ENCODE measurements at places on chromosomes 6 and 20.
A peak's percentile ranks its signal among the peaks of the same experiment; 100 is the strongest.

DNA sequence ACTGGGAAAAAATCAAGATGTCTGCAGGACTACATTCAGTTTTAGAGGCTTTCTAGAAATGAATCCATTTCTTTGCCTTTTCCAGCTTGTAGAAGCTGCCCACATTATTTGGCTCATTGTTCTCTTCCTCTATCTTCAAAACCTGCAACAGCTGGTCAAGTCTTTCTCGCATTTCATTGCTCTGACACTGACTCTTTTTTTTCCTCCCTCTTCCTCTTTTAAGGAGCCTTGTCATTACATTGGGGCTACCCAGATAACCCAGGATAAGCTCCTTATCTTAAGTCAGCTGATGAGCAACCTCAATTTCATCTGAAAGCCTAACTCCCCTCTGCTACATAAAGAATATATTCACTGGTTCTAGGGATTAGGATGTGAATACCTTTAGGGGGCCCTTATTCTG lies 53.2 kb upstream of the CEP162 start:
- no peak for DNase-seq

DNA sequence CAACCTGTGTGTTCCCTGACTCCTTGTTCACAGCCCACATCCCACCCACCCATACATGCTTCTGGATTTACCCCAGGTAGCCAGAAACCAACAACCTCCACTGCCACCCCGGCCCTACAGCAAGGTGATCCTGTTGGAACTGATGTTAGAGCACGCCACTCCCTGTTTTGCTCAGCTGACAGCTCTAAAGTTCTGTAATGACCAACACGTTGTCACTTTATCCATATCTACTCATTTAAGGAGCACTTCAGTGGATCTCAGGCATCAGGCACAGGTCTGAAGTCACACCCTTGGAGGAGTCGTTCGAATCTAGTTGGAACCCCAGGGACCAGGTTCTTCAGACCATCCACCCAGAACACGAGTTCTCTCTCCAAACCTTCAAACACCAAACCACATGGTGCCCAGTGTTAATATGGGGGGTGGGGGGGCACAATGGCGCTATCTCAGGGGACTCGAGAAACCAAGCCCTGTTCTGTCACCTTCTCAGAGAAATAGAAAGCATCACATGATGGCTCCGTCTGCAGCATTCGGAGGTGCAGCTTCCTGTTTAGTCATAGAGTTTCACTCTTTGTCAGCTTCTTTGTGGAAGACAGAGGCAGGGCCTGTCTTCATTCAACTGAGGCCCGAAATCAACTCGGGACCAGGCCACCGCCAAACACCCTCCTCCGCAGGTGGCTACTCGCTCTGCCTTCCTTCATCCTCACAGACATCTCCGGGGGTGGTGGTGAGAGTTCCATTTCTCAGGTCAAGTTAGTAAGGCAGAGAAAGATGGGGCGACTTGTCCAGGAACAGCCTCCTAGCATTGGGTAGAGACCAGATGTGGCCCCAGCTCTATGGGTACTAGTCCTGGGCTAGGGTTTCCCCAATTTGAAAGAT lies 142.2 kb downstream of the NFATC2 start:
- DNase-seq: no peak

DNA sequence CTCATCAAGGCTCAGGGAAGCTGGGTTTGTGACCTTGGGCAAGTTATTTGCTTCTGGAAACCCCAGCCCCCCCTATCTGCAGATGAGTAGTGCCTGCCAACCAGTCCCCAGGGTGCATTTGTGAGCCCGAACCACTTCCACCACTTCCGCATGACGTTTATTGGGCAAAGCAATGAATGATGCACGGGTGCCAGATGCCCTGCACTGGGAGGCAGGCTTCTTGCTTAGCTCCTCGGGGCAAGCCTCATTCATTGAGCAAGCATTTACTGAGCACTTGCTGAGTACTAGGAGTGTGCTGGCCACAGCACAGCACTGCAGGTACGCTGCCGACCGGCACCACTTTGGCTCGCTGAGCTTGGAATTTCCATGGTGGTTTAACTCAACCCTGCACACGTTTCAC lies 60.2 kb downstream of the GNAS-AS1 start:
- no peak for DNase-seq

DNA sequence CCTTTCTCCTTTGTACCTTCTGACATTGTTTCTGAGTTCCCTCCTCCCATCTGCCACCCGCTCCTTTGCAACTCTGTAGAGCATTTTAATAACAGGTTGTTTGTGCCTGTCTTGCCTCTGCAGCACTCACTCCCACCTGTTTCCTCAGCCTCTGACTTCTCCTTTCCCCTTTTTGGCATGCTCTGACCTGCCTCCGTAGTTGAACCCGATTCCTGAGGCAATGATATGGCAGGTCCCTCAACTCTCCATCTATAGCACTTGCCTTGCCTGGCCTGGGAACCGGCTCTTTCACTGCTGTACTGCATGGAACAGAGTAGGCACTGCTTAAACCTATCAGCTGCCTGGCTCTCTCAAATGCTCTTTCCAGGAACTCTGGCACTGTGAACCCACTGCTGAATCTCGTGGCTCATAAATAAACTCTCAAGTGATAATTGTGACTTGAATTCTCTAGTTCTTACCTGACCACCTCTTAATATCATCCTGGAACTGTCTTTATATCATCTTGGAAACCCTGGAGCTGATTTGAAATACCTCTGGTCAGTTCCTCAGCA lies 50.3 kb downstream of the UTRN start:
- no peak for DNase-seq

- no peak for DNase-seq
These were observed 186.7 kb downstream of the GJA10 start for GRCh38 chr6:90080876-90081481.

DNA sequence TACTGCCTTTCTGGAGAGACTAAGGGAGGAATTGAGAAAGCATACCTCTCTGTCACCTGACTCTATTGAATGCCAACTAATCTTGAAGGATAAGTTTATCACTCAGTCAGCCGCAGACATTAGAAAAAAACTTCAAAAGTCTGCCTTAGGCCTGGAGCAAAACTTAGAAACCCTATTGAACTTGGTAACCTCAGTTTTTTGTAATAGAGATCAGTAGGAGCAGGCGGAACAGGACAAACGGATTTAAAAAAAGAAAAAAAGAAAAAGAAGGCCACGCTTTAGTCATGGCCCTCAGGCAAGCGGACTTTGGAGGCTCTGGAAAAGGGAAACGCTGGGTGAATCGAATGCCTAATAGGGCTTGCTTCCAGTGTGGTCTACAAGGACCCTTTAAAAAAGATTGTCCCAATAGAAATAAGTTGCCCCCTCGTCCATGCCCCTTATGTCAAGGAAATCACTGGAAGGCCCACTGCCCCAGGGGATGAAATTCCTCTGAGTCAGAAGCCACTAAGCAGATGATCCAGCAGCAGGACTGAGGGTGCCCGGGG lies 43.1 kb upstream of the RNF182 start:
- DNase-seq: no peak

DNA sequence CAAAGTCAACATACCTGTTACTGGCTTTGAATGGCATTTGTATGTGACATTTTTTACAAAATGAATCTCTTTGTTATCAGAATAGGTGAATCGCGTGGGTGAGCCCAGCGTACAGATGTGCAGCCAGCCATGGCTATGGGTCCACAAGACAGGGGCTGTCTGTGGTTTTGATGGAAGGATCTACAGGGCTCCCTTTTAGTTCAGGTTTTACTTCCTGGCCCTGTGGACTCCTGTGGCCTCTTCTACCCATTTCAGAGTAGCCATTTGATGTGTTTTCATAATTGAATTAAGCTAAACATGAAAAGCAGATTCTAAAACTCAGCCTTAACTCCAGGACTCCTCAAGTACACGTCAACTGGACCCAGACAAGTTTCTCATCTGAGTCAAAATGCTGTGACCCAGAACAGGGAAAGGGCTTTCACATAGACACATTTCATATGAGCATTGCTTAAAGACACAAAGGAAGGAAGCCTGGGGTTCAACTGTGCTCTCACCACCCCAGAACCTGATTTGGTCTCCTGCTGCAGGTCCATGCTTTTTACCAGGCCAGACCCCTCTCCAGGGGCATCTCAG lies 105.3 kb upstream of the NAA20 start:
- no peak for DNase-seq

GRCh38 chr6:39169448-39170344 lies 54.7 kb upstream of the SAYSD1 start:
- DNase-seq: no peak

DNA sequence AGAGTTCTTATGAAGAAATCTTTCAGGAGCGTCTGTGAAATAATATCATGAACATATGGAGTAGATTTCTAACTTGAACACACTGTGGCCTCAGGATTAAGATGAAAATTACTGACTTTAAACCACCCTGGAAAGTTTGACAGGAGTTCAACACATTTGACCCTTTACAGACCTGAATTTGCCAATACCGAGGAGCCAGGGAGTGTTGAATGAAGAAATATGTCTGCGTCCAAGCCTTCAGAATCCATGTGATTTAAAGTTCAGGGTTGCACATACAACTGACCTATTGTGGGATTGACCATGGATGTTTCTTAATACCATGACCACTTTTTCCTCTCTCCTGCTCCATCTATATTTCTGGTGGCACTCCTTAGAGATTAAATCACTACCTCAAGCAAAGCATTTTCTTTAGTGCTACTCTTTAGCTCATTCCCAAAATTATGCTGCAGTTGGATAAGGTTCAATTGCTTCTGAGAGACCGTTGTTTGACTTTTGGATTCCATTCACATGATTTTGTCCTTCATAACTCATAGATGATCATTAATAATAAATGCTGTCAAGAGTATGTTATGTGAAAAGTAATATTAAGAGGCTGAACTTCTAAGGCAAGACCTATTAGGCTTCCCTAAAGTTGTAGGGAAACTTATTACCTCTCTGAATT lies 57.4 kb downstream of the PRL start:
- no peak for DNase-seq

- DNase-seq: no peak
These were observed 11.5 kb upstream of the CST7 start for GRCh38 chr20:24937579-24937978.

- DNase-seq: no peak
These were observed 72.6 kb downstream of the PXDC1 start for GRCh38 chr6:3678946-3679345.

DNA sequence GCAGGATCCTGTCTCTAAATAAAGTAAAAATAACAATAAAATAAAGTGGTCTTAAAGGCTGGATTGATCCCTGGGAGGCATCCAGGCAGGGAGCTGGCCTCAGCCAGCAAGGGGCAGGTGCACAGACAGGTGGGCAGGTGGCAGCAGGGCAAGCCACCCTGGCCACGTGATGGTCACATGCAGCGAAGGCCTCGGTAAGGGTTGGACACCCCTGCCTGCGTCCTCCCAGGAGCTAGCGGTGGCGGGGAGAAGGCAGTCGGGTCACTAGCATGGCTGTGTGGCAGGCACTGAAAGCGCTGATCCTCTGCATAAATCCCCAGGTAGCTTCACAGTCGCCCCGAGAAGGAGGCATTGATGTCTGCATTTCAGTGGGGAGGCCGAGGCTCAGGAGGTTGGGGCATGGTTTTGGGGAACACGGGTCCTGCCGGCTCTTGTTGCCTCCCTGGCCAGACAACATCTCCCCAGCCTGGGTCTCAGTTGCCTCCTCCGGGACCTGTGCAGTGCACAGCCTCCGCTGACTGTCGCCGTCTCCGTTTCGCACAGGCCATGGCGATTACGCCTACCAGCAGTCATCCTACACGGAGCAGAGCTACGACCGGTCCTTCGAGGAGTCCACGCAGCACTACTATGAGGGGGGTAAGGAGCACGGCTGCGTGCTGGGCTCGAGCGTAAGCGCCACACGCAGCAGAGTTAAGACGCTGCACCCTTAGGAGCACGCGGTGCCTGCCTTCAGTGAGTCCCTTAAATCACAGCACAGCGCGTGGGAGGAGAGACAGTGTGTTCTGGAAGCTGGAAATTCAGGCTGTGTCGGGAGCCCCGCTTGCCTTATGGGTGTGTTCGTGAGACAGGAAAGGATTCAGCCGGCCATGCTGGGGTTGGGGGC lies 17.7 kb upstream of the MTG2 start:
- DNase-seq: no peak

DNA sequence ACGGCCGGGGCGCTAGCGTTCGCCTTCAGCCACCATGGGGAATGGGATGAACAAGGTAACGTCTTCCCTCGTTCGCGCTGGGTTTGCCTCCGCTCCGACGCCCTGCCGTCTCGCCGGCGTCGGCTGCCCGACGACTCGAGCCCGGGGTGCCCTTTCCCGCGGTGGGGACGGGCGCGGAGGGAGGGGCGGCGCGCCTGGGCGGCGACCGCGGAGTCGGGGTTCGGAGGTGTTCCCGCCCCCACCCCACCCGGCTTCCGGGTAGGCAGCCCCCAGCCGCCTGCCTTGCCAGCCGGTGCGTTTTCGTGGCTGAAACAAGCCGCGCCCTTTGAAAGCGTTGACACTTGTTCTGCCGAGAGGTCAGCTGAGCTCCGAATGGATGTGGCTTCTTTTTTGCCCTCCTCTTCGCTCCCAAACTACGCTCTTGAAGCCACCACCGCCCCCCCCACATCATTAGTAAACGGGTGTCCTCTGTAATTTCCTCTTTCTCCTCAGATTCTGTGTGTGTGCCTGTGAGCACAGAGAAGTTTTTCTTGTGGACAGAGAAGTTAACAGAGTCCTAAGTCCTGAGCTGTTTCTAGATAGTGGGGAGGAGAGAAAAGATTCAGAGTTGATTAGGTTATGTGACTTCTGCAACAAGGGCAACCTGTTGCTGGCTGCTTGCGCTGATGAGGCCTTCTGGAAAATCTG lies 362 bp downstream of the DUSP22 start:
- peak; percentile 64 for DNase-seq

DNA sequence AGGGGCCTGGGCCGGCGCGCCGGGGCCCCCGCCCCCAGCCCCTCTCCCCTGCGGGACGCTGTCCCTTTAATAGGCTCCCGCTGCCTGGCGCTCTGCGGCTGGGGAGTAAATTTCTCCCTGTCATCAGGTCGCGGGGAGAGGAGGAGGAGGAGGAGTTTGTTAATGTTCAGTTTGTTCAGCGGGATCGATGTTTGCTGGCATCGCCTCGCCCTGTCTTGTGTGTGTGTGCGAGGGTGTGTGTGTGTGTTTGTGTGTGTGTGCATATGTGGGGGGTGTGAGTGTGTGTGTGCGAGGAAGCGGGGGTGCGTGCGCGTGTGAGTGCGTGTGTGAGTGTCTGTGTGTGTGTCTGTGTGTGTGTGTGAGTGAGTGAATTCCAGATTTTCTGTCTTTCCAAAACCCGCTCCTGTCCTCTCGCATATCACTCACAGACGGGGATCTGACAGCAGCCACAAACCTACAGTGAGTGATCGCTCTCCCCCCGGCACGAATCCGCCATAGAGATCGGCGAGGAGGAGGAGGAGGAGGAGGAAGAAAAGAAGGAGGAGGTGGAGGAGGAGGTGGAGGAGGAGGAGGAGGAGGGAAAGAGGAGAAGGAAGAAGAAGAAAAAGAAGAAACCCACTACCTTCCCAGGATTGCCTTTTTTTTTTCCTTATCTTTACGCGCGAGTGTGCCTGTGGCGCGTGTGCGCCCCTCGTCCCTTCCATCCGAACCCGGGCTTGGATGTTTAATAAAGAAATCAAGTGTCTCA lies at the start of gene TSHZ2:
TSHZ2 (plus strand) TSS at position 169 of the 748 bp plus-strand sequence. CDS start 936 bp downstream, outside the sequence.
- peak; percentile 41 for DNase-seq

- DNase-seq: no peak
These were observed 15.7 kb downstream of the SLC23A2 start for GRCh38 chr20:4985658-4986057.

DNA sequence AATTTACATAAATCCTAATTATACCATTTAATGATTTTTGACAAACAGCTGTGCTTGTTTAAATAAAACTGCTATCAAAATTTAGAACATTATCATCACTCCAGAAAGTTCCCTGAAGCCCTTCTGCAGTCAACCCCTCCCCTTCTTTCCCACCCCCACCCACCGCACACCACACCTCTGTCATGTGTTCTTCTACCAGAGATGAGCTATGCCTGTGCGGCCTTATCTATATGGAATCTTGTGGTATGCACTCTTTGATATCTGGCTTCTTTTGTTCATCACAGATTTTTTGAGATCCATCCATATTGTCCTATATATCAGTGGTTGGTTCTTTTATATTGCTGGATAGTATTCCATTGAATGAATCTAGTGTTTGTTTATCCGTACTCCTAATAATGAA lies 7.2 kb downstream of the MYLIP start:
- DNase-seq: no peak

Data from WTC11 (cell line).